ENCODE measurements at places on chromosomes 7 and 10. TPM values are rescaled to one million over a fixed set of nuclear protein-coding genes. Genes with fewer than 3 reads are reported as not detected.

The OR2A1 gene
- not detected for total RNA-seq

DNA sequence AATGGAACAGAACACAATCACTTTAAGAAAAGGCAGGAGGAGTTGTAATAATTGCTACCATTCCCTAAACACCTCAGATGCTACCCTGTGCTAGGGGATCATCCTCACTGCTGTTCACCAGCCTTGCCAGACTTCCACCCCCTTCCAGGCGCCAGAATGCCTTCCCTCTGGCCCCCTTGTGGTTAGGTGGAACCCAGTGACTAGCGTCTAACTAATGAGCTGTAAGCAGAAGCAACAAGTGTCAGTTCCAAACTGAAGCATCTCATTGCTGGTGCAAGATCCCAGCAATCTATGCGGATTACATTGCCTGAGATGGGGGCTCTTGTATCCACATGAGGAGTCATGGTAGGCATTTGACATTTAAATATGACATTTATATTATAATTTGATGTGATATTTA lies 86.6 kb downstream of the FRMD4A start:
- peak; percentile 18 for DNase-seq
- H3K27me3 ChIP-seq, result peaks cover 59% of the 10 kb centered on the region
- H3K27ac ChIP-seq, result no peak overlapping the region
- no peak overlapping the region for H3K4me3 ChIP-seq

- H3K36me3 ChIP-seq, result no peaks in the 10 kb centered on the region
- H3K27ac ChIP-seq, result no peak overlapping the region
- peaks cover 4% of the 10 kb centered on the region for H3K4me1 ChIP-seq
- peak; percentile 62 for DNase-seq
- no peak overlapping the region for H3K4me3 ChIP-seq
- peaks cover 5% of the 10 kb centered on the region for H3K27me3 ChIP-seq
These were observed 34.6 kb downstream of the TRIM8 start for GRCh38 chr10:102678842-102679289.

GRCh38 chr10:17783751-17784150 lies 25.4 kb upstream of the MRC1 start:
- no peaks in the 10 kb centered on the region for H3K36me3 ChIP-seq
- no peaks in the 10 kb centered on the region for H3K27me3 ChIP-seq
- no peaks in the 10 kb centered on the region for H3K4me1 ChIP-seq
- H3K4me3 ChIP-seq, result no peak overlapping the region

The NEUROG3 gene
- total RNA-seq, result not detected

DNA sequence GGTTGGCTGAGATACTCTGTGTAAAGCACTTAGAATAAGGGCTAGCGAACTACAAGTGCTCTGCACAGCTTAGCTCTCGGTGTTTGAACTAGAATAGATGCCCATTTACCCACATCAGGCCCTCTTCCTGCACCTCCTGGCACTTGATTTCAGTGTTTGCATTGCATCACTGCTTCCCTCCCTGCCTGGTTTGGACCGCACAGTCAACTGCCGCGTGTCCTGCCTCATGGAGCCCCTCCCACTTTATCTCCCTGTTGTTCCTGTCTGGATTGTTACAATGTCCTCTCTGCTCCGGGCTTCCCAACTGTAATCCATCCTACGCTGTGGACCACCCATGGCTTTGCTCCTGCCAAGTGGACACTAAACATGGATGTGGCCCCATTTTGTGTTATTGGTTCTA lies 2.3 kb downstream of the FAM107B start:
- H3K36me3 ChIP-seq, result no peaks in the 10 kb centered on the region
- H3K4me1 ChIP-seq, result no peaks in the 10 kb centered on the region
- no peaks in the 10 kb centered on the region for H3K27me3 ChIP-seq
- H3K27ac ChIP-seq, result no peak overlapping the region
- H3K4me3 ChIP-seq, result no peak overlapping the region

- H3K4me1 ChIP-seq, result no peaks in the 10 kb centered on the region
- H3K27ac ChIP-seq, result no peak overlapping the region
- no peak for DNase-seq
These were observed 927.2 kb upstream of the AUTS2 start for GRCh38 chr7:68671046-68671445.

GRCh38 chr10:101267290-101267680 lies 38.0 kb upstream of the LBX1 start:
- no peaks in the 10 kb centered on the region for H3K4me1 ChIP-seq
- DNase-seq, result no peak
- peaks cover 44% of the 10 kb centered on the region for H3K27me3 ChIP-seq
- no peaks in the 10 kb centered on the region for H3K36me3 ChIP-seq
- H3K4me3 ChIP-seq, result no peak overlapping the region

- H3K27ac ChIP-seq, result peak overlapping the region; percentile 78
- DNase-seq, result no peak
- no peaks in the 10 kb centered on the region for H3K27me3 ChIP-seq
- peaks cover 18% of the 10 kb centered on the region for H3K4me1 ChIP-seq
- H3K4me3 ChIP-seq, result peak overlapping the region; percentile 78
- H3K36me3 ChIP-seq, result peaks cover 60% of the 10 kb centered on the region
These were observed 537 bp downstream of the NAPEPLD start for GRCh38 chr7:103148131-103148993.

The AKR1C4 gene
- total RNA-seq, result 0.40 TPM

- no peaks in the 10 kb centered on the region for H3K4me1 ChIP-seq
- H3K36me3 ChIP-seq, result no peaks in the 10 kb centered on the region
- no peak overlapping the region for H3K4me3 ChIP-seq
- H3K27me3 ChIP-seq, result no peaks in the 10 kb centered on the region
- no peak for DNase-seq
These were observed 351.9 kb downstream of the THSD7A start for GRCh38 chr7:11480143-11480542.

DNA sequence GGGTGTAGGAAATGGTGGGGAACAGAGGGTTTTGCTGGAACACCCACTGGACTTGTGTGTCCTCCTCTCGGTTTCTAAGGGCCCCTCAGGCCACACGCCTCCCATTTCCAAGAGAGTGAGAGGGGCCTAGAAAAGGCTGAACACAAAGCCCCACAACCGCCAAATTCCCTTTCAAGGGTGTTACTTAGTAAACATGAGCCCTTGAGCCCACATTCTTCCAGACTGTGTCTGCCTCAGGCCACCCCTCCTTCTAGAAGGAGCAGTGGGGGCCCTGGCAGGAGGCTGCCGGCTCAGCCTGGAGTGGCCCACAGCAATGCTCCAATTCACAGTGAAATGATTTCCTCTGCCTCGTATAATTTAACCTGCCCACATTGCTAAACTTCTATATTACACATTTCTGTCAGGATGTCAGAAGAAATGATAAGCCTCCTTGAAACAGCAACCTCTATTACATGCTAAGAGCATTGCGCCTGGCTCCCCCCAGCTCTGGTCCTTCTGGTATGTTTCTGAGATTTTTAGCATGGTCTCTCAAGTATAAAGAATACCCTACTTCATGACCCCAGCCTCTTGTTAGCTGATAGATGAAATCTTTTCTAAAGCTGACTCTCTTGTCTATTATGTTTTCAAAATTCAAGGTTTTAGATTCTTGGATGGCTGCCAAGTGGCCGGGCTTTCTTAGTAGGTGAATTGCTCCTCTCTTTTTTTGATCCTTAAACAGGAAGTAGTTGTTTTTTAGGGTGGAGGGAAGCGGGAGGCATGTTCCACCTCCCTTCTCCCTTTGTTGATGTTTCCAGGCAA lies 673.9 kb upstream of the GALNT17 start:
- DNase-seq, result no peak
- no peak overlapping the region for H3K4me3 ChIP-seq
- no peaks in the 10 kb centered on the region for H3K27me3 ChIP-seq
- no peaks in the 10 kb centered on the region for H3K4me1 ChIP-seq
- H3K27ac ChIP-seq, result no peak overlapping the region

- no peaks in the 10 kb centered on the region for H3K4me1 ChIP-seq
- H3K27ac ChIP-seq, result no peak overlapping the region
- no peak for DNase-seq
- H3K36me3 ChIP-seq, result no peaks in the 10 kb centered on the region
These were observed 30.8 kb downstream of the C10orf143 start for GRCh38 chr10:130079614-130080460.

- H3K27ac ChIP-seq, result no peak overlapping the region
- no peak overlapping the region for H3K4me3 ChIP-seq
- peaks cover 79% of the 10 kb centered on the region for H3K27me3 ChIP-seq
- H3K36me3 ChIP-seq, result peaks cover 4% of the 10 kb centered on the region
- H3K4me1 ChIP-seq, result no peaks in the 10 kb centered on the region
These were observed 60.1 kb downstream of the AOC1 start for GRCh38 chr7:150912427-150912826.

- H3K27ac ChIP-seq, result no peak overlapping the region
- H3K36me3 ChIP-seq, result no peaks in the 10 kb centered on the region
- no peak overlapping the region for H3K4me3 ChIP-seq
- no peaks in the 10 kb centered on the region for H3K27me3 ChIP-seq
These were observed 36.0 kb upstream of the KCNIP2 start for GRCh38 chr10:101879456-101880231.

DNA sequence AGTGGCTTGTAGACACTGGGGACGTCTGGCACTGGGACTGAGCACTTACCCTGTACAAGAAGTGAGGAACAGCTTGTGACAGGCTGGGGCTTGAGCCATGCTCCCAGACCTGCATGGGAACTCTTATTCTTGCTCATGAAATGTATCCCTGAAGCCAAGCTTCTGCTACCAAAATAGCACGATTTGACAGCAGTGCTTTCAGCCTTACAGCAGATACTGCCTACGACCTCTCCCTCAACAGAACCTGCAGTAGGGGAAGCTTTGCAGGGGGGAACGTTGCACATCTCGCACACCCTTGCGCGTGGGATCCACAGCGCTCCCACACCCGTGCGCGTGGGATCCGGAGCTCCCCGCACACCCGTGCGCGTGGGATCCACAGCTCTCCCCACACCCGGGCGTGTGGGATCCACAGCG lies 88.0 kb downstream of the CREM start:
- H3K36me3 ChIP-seq, result no peaks in the 10 kb centered on the region
- H3K4me1 ChIP-seq, result no peaks in the 10 kb centered on the region
- no peak for DNase-seq
- H3K4me3 ChIP-seq, result no peak overlapping the region

DNA sequence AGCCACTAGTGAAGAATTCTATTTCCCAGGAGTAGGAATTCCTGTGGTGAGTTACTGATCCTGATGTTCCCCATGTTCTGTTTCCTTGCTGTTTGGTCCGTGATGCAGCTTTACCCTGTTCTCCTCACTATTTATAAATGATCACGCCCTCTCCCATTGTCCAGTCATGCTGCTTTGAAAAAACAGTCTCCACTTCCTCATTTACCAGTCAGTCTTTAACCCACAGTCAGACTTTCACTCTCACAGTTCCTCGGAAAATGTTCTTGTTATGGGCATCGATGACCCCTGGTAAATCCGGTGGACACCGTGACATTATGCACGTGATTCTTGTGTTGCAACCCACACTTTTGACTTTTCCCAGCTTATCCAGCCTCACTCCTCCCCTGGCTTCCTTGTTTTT lies 14.4 kb downstream of the SCIN start:
- H3K4me3 ChIP-seq, result peak overlapping the region; percentile 46
- DNase-seq, result peak; percentile 65
- peaks cover 36% of the 10 kb centered on the region for H3K4me1 ChIP-seq
- H3K27ac ChIP-seq, result peak overlapping the region; percentile 96

The TLL2 gene
- 0.44 TPM for total RNA-seq

The MICALL2 gene
- total RNA-seq, result 162 TPM

The LRMDA gene
- total RNA-seq, result 5.5 TPM

- peaks cover 4% of the 10 kb centered on the region for H3K36me3 ChIP-seq
- no peaks in the 10 kb centered on the region for H3K27me3 ChIP-seq
- H3K4me1 ChIP-seq, result peaks cover 11% of the 10 kb centered on the region
- no peak overlapping the region for H3K27ac ChIP-seq
- DNase-seq, result no peak
These were observed 11.1 kb upstream of the DNMBP start for GRCh38 chr10:100020886-100021253.

The KCP gene
- 10.6 TPM for total RNA-seq

- no peak overlapping the region for H3K27ac ChIP-seq
- DNase-seq, result no peak
- H3K36me3 ChIP-seq, result no peaks in the 10 kb centered on the region
These were observed 34.2 kb upstream of the ADRB1 start for GRCh38 chr10:114009281-114009996.

DNA sequence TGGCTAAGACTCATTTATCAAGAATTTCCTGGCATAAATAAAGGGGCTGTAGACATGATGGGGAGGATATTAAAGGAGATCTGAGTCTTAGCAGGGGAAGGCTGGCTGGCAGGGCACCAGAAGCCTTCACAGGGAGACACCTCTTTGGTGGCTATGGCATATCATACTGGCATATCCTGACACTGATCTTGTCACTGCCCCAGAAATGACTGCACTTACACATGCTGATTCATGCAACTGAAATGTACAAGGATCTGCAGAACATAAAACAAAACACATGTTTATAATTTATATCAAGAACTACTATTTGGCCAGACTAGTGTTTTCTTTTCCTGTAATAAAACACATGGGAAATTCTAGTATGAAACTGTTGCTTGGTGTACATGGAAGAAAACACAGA lies 5.5 kb upstream of the LIPN start:
- H3K4me1 ChIP-seq, result no peaks in the 10 kb centered on the region
- H3K27ac ChIP-seq, result no peak overlapping the region
- H3K4me3 ChIP-seq, result no peak overlapping the region

GRCh38 chr10:120424198-120424464 lies 32.9 kb upstream of the PLPP4 start:
- DNase-seq, result no peak
- H3K4me1 ChIP-seq, result no peaks in the 10 kb centered on the region
- no peaks in the 10 kb centered on the region for H3K36me3 ChIP-seq
- H3K4me3 ChIP-seq, result no peak overlapping the region
